Posterior cingulate gyrus (tissue), 11 donors: ENCODE measurements at places on chromosomes 12 and 14.

GRCh38 chr14:55294603-55295002 lies 23.4 kb downstream of the FBXO34 start:
- DNase-seq: no peak

DNA sequence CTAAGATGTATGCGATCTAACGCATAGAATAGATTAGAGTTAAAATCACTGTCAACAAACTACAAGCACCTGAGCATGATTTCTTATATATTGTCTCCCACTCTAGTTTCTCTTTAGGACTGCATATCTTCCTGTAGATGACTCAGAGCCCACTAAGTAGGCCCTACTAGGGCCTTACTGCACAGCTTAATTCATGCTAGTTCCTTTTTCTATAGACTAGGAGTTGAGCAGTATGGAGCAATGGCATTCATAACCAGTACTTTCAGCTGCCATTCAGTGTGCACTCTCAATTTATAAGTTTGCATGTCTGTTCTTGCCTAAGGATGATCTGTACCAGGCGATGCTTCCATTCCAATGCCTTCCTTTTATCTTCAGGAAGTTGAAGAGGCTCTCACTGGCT lies 103.5 kb downstream of the METTL25 start:
- no peak for DNase-seq

DNA sequence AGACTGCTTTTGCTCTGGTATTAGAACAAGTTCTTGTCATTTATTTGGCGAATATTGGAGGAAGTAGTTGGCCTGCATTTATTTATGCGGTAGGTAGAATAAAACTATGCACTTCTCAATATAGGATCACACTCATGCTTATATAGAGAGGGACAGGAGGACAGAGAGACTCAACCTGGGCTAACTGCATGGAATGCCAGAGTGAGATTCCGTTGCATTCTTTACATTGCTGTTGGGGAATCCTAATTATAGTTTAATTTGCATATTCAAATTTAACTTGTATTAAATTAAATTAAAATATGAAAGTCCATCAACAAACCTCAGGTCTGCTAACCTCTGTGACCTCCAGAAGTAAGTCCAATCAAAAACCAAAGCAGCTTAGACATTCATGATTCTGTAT lies 26.6 kb downstream of the OR10G3 start:
- no peak for DNase-seq

- DNase-seq: no peak
Measured at GRCh38 chr12:12447236-12447635, 90.4 kb downstream of the BORCS5 start.

- DNase-seq: no peak
Measured at GRCh38 chr14:58699681-58700205, 62.0 kb downstream of the DACT1 start.

GRCh38 chr14:21868442-21869046 lies 194.9 kb upstream of the OR4E1 start:
- no peak for DNase-seq

- DNase-seq: no peak
Measured at GRCh38 chr14:72665259-72665658, 228.6 kb downstream of the DPF3 start.

GRCh38 chr12:94795520-94795919 lies 145.2 kb upstream of the TMCC3 start:
- no peak for DNase-seq

- no peak for DNase-seq
Measured at GRCh38 chr12:71014180-71014785, 93.7 kb upstream of the PTPRR start.

- DNase-seq: no peak
Measured at GRCh38 chr12:16610001-16610585, 4.1 kb upstream of the LMO3 start.

GRCh38 chr14:39875028-39875427 lies 442.8 kb upstream of the FBXO33 start:
- no peak for DNase-seq

DNA sequence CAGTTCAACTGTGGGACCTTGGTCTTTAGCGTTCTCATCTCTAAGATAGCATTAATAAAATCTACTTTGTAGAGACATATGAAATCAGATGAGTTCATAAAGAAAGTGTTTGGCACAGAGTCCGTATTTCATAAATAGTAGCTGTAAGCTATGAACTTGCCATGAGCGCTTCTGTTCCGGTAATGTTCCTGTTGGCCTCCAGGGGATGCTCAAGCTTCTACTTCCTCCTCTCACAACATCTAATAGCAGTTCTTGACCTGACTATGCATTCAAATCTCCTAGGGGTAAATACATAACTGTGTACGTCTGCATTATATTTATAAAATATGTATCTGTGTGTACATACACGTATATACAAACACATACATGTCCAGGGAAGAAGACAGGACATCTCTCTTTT lies 288.2 kb upstream of the TMPO start:
- no peak for DNase-seq

- no peak for DNase-seq
Measured at GRCh38 chr12:3107071-3107583, 29.9 kb downstream of the TSPAN9 start.

GRCh38 chr14:99066378-99066777 lies 205.6 kb downstream of the BCL11B start:
- DNase-seq: no peak

- DNase-seq: no peak
Measured at GRCh38 chr12:6961695-6962284, 8.7 kb downstream of the PHB2 start.

- DNase-seq: no peak
Measured at GRCh38 chr14:75578786-75579337, 442 bp downstream of the FLVCR2 start.

- DNase-seq: no peak
Measured at GRCh38 chr12:114911196-114911595, 227.2 kb upstream of the TBX3 start.

DNA sequence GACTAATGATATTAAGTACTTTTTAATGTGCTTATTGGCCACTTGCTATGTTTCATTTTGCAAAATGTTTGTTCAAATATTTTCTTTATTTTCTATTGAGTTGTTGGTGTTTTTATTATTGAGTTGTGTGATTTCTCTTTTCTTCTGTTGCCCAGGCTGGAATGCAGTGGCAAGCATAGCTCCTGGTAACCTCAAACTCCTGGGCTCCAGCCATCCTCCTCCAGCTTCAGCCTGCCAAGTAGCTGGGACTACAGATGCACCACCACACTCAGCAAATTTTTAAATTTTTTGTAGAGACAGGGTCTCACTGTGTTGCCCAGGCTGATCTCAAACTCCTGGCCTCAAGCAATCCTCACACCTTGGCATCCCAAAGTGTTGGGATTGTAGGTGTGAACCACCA lies 199.2 kb downstream of the NOVA1 start:
- no peak for DNase-seq
